Activated naive CD4-positive, alpha-beta T cell treated with Interleukin-2 at 50 U/mL for 16 hours (primary cell): ENCODE measurements at places on chromosomes 1 and 21.

DNA sequence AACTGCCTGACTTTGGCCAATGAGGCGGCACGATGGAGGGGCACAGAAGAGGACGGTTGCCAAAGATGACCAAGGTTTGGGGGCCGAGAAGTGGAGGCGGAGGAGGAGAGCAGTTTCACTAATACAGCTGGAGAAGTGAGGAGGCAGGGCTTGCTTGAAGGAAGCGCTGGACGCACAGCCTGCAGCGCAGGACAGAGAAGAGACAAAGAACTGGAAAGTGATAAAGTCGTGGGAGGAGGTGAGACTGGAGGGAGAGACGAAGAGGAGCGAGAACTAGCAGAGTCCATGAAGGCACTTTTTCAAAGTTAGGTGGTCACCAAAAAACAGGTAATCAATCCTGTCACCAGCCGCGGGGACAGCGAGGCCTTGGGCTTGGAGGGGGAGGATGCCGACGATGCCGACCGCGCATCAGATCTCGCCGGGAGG, 771 bp downstream of the PACC1 start:
- DNase-seq, result no peak

- DNase-seq, result no peak
Observed at GRCh38 chr1:200535605-200536004, 84.9 kb downstream of the KIF14 start.

GRCh38 chr1:109816175-109816811, 52.6 kb upstream of the EPS8L3 start:
- no peak for DNase-seq

DNA sequence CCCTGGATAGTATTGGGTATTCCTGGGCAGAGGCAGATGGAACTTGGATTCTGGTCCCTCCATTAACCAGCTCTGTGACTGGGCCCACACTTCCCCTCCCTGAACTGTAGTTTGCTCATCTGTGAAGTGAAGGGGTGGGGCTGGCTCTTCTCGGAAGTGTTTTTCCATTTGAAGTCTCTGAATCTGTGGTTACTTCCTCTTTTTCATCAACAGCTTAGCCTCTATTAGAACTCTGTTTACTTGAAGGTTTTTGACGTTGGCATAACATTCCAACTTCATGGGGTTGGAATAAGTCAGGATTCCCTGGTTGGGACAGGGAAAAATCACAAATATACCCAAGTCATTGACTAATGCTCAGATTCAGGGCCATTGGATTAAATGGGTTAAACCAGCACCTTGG, 3.6 kb downstream of the KIAA0040 start:
- DNase-seq, result peak; percentile 63

DNA sequence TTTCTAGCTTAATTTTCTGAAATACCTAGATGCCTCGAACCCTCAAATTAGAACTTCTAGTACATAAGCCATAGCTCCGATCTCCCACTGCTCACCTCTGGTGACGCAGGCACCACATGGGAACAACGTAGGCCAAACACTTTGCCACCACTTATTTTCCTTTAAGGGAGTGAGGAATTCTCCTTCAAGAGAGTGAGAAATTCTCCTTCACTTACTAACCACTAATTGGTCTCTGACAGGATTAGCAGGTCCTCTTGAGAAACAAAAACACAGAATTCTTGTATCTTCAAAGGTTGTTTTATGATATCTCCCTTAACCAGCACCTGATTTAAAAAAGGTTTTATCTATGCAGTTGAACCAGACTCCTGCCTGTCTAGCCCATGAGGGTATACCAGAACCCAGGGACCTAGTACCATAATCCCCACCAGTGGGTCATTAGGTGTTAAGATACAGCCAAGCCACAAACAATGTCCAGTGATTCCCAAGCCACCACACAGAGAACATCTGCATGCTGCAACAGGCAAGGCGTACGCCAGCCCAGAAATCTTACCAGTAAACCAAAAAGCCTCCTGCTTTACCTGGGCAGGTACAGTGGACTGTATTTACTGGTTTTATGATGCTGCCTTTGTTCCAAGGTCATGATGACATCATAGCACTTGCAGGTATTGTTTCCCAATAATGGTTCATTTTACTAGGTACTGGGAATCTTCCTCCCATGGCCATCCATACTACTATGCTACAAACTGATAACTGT, 20.3 kb upstream of the CXADR start:
- no peak for DNase-seq

GRCh38 chr1:62092110-62092509, 102.5 kb upstream of the L1TD1 start:
- no peak for DNase-seq

DNA sequence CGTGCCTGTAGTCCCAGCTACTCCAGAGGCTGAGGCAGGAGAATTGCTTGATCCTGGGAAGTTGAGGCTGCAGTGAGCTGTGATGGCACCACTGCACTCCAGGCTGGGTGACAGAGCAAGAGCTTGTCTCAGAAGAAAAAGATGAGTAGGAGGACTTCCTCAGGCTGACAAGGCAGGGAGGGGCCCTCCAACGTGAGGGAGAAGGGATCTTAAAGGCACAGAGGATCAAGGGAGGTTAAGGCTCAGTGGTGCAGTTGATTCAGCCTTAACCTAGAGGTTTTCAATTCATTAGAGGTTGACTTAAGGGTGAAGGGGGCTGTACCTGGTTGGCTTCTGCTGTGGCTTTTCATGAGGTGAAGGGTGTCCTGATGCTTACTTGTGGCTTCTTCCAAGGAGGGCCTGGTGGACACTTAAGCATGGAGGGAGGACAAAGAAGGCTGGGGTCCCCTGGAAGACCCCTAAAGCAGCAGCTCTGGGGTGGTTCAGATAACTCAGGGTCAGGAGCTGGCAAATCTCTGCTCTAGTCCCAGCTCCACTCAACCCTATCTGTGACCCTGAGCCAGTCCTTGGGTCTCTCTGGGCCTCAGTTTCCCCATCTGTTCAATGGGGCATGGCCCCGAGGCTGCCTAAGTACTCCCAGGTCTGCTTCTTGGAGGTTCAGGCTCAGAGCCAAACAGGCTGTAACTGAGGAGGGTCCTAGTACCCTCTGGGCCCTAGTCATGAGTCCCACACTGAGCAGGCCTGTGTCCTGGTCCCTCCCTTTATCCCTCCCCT, 6.3 kb downstream of the EXTL1 start:
- DNase-seq, result no peak

- no peak for DNase-seq
Observed at GRCh38 chr1:202959276-202959620, 1.1 kb upstream of the ADIPOR1 start.
